ENCODE measurements at places on chromosomes 6 and 20. TPM values are rescaled to one million over a fixed set of nuclear protein-coding genes. Genes with fewer than 3 reads are reported as not detected.

The ENPP1 gene
- 8.6 TPM for total RNA-seq

The KHDRBS2 gene
- total RNA-seq: 23.9 TPM

The ZNF311 gene
- 1.4 TPM for total RNA-seq

The BPIFB1 gene
- not detected for total RNA-seq

The MYT1 gene
- not detected for total RNA-seq

The EBF4 gene
- total RNA-seq: 17.3 TPM

The UBD gene
- total RNA-seq: 2.0 TPM

The TRIM31 gene
- 56.9 TPM for total RNA-seq

DNA sequence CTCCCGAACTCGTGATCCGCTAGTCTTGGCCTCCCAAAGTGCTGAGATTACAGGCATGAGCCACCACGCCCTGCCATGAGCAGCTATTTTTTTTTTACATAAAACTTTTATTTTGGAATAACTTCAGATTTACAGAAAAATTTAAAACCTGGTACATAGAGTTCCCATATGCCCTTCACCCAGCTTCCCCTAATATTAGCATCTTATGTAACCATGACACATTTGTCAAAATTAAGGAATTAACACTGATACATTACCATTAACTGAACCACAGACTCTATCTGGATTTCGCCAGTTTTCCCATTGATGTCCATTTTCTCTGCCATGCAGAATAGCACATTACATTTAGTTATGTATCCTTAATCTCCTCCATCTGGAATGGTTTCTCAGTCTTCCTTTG lies 14.3 kb upstream of the RALGAPB start:
- no peaks in the 10 kb centered on the region for H3K36me3 ChIP-seq
- H3K27me3 ChIP-seq: no peaks in the 10 kb centered on the region
- no peak overlapping the region for H3K27ac ChIP-seq
- DNase-seq: no peak
- H3K4me1 ChIP-seq: no peaks in the 10 kb centered on the region

- H3K36me3 ChIP-seq: no peaks in the 10 kb centered on the region
- H3K27me3 ChIP-seq: no peaks in the 10 kb centered on the region
- H3K4me3 ChIP-seq: no peak overlapping the region
- DNase-seq: no peak
- no peak overlapping the region for H3K27ac ChIP-seq
- no peaks in the 10 kb centered on the region for H3K4me1 ChIP-seq
These were observed 79.4 kb downstream of the SAMD5 start for GRCh38 chr6:147587907-147588306.

DNA sequence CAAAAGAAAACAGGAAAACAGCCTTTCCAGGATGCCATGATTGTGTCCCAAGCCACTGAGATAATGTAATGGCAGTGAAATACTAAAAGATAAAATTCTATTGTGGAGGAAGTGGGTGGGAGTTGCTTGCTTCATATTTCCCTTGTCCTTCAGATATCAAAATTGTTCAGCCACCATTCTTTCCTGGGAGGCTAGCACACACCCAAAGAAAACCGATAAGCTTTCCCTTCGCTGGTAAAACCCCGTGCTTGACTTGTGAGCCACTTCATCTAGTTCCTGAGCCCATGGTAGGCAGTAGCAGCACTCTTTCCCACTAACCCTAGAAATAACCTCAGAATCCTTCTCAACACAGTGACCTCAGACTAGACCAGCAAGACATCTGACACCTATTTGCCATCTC lies 357.4 kb upstream of the PLCB4 start:
- no peaks in the 10 kb centered on the region for H3K4me1 ChIP-seq
- H3K4me3 ChIP-seq: no peak overlapping the region
- H3K27ac ChIP-seq: no peak overlapping the region
- no peaks in the 10 kb centered on the region for H3K36me3 ChIP-seq
- H3K27me3 ChIP-seq: no peaks in the 10 kb centered on the region
- DNase-seq: no peak

DNA sequence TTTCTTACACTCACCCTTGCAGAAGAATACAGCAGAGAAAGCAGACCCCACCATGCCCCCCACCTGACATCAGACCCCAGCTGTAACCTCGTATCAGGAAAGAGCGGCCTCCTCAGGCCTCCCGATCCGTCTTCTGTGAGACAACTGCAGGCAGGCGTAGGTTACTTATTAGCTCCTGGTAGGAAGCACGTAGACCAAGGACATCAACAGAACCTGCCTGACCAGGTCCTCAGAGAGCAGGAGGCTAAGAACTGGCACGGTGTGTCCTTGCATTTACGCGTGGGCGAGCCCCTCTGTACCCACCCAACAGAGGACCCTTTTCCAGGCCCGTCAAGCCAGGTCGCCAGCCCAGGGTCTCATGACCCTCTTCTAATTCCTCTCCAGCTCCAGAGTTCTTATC lies 51.0 kb downstream of the ABHD12 start:
- peaks cover 15% of the 10 kb centered on the region for H3K36me3 ChIP-seq
- H3K4me1 ChIP-seq: no peaks in the 10 kb centered on the region
- H3K27me3 ChIP-seq: no peaks in the 10 kb centered on the region
- peak; percentile 64 for DNase-seq
- peak overlapping the region; percentile 57 for H3K27ac ChIP-seq
- H3K4me3 ChIP-seq: peak overlapping the region; percentile 15

DNA sequence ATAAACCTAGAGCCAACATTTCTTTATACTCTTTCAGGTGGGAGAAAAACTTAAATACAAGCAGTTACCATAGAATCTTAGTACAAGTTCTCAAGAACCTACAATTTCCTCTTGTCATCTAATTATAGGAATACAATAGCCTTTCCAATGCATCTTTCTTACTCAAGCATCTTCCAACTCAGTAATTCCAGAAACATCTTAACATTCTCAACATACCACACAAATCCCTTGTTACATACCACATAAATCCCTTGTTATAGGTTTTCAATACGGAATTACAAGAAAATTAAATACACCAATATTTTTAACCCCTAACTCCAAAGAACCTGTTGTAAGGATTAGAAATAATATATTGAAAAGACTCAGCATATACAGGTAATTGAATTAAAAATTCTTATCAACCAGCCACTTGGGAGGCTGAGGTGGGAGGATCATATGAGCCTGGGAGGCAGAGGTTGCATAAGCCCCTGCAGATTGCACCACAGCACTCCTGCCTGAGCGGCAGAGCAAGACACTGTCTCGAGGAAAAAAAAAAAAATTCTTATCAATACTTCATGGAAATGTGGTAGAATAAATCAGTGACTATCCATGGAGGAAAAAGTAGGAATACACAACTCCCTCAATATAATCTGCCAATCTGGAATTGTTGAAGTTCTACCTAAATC lies 127.5 kb upstream of the CCDC28A start:
- no peak overlapping the region for H3K4me3 ChIP-seq
- H3K27ac ChIP-seq: no peak overlapping the region
- H3K4me1 ChIP-seq: no peaks in the 10 kb centered on the region
- DNase-seq: no peak
- H3K36me3 ChIP-seq: no peaks in the 10 kb centered on the region

DNA sequence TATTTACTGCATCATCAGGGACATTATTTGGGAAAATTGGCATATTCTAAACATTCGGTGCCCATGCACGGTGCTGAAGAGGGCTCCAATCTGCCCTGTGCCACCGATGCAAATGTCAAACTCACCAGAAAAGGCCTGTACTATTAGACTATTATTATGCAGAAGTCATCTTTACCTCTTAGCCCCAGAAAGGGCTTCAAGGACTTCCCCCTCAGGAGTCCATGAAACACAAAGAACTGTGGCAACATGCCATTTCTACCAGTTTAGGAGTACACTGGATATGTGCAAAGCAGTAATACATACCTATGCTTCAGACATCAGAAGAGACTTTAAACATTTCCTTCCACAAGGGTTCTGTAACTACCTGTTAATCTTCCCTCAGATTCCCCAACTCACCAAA lies 8.6 kb downstream of the DIDO1 start:
- no peak overlapping the region for H3K27ac ChIP-seq
- H3K27me3 ChIP-seq: no peaks in the 10 kb centered on the region
- peaks cover 49% of the 10 kb centered on the region for H3K4me1 ChIP-seq

- H3K27me3 ChIP-seq: no peaks in the 10 kb centered on the region
- peaks cover 18% of the 10 kb centered on the region for H3K36me3 ChIP-seq
- DNase-seq: peak; percentile 43
- H3K4me3 ChIP-seq: no peak overlapping the region
These were observed 180.9 kb downstream of the KIF16B start for GRCh38 chr20:16392346-16392745.

- H3K27me3 ChIP-seq: no peaks in the 10 kb centered on the region
- no peak overlapping the region for H3K4me3 ChIP-seq
- no peaks in the 10 kb centered on the region for H3K4me1 ChIP-seq
- no peak for DNase-seq
- H3K36me3 ChIP-seq: no peaks in the 10 kb centered on the region
- H3K27ac ChIP-seq: no peak overlapping the region
These were observed 392.1 kb upstream of the HSF2 start for GRCh38 chr6:122007339-122007738.

DNA sequence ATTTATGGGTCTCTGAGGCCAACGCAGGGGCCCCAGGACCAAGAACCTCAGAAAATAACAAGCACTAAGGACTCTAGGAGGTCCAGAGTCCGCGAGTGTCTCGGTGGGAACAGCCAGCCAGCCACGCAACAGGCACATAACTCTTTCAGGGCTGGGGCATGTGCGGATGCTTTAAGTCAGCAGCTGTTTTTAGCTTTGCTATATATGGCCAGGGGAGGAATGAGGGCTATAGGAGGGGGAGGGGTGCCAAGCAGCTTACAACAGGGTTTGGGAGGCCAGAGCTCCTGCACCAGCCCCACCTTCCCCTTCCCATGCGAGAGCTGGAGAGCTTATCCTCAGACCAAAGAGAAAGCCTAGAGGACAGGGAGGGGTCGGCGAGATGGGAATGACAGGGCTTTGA lies 6.2 kb downstream of the JPH2 start:
- H3K27me3 ChIP-seq: no peaks in the 10 kb centered on the region
- DNase-seq: no peak
- no peaks in the 10 kb centered on the region for H3K36me3 ChIP-seq

DNA sequence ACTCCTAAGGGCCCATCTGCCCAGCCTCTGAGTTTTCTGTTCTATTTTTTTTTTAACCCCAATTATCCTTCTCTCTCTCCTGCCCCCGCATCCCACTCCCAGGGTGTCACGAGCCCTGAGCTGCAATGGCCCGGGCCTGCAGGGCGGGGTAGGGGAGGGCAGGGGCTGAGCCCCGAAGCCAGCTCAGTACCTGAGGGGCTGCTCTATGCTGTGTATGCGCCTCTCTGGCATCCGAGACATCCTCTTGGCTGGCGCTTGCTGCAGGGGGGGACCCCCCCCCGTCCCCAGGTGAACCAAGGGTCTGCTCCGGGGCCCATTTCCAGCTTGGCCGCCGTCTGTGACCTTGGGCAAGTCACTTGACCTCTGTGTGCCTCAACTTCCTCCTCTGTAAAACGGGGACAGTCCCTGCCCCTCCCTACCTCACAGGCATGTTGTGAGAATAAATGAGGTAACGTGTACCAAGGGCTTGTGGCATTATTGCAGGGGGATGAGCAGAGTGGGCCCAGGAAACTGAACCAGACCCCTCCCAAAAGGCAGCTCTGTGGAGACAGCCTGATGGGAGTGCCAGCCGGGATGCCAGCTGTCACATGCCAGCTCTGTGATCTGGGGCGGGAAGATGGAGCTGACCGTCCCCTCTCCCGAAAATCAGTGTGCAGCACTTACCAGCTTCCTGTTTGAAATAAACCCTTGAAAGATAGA lies 13.0 kb upstream of the MYL9 start:
- no peaks in the 10 kb centered on the region for H3K4me1 ChIP-seq
- H3K27ac ChIP-seq: peak overlapping the region; percentile 45
- H3K36me3 ChIP-seq: no peaks in the 10 kb centered on the region
- no peak overlapping the region for H3K4me3 ChIP-seq
- DNase-seq: no peak

DNA sequence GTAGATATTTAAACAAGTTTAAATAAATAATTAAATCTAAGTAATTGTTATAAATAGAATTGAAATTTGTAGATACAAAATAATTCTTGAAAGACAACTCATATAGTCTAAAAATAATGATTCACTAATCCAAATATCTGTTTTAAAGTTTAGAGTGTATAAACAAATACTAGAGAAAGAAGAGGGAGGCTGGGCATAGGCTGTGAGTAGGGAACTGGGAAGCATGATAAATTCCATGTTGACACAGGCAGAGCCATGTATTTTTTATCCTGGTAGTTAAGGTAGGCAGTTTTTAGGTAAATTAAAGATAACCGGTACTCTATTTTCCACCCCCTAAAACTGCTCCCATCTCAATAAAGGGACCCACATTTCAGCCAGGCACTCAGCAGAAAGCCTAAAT lies 11.7 kb upstream of the RIN2 start:
- no peak overlapping the region for H3K27ac ChIP-seq
- H3K27me3 ChIP-seq: no peaks in the 10 kb centered on the region
- H3K36me3 ChIP-seq: no peaks in the 10 kb centered on the region
- DNase-seq: no peak
- H3K4me1 ChIP-seq: no peaks in the 10 kb centered on the region

- H3K27me3 ChIP-seq: no peaks in the 10 kb centered on the region
- H3K4me3 ChIP-seq: peak within 1 kb of the TSS; percentile 89
- DNase-seq: peak; percentile 95
- no peaks in the 10 kb centered on the region for H3K36me3 ChIP-seq
- no peaks in the 10 kb centered on the region for H3K4me1 ChIP-seq
These were observed at the start of gene TAF8 for GRCh38 chr6:42050297-42051267. TSS of gene TAF8 (plus strand) at chr6:42050524. CDS start at chr6:42050542, 18 bp downstream.

GRCh38 chr20:3242172-3242692 lies 3.2 kb upstream of the SLC4A11 start:
- H3K27ac ChIP-seq: no peak overlapping the region
- no peaks in the 10 kb centered on the region for H3K36me3 ChIP-seq
- peaks cover 14% of the 10 kb centered on the region for H3K27me3 ChIP-seq
- peaks cover 24% of the 10 kb centered on the region for H3K4me1 ChIP-seq
- no peak for DNase-seq
- no peak overlapping the region for H3K4me3 ChIP-seq

DNA sequence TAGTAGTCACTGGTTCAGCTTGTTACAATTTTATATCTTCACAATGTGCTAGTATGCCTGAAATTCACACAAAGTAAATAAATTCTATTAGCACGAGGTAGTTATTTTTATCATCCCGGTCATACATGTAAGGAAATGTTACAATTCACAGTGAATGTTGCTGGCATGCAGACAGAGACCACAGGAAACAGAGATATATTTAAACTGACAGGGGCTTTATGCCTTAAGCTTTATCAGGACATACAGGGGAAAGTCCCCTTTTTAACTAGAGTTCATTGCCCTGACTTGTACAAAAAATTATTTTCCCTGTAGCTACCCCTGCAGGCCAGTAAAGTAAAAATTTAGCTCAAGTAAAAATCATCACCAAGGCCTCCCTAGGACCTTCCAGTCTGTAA lies 712.0 kb upstream of the NRSN1 start:
- H3K27ac ChIP-seq: no peak overlapping the region
- H3K4me3 ChIP-seq: no peak overlapping the region
- no peaks in the 10 kb centered on the region for H3K4me1 ChIP-seq
- DNase-seq: no peak
- H3K36me3 ChIP-seq: no peaks in the 10 kb centered on the region
- H3K27me3 ChIP-seq: no peaks in the 10 kb centered on the region

DNA sequence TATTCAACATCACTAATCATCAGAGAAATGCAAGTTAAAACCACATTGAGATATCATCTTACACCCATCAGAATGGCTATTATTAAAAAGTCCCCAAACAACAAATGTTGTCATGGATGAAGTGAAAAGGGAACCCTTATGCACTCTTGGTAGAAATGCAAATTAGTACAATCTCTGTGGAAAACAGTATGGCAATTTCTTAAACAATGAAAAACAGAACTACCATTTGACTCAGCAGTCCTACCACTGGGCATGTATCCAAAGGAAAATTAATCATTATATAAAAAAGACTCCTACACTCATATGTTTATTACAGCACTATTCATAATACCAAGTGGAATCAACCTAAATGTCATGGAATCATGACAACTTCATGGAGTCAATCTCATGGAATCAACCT lies 611.3 kb upstream of the GJE1 start:
- H3K4me1 ChIP-seq: no peaks in the 10 kb centered on the region
- no peak for DNase-seq
- no peak overlapping the region for H3K27ac ChIP-seq
- no peak overlapping the region for H3K4me3 ChIP-seq
- H3K36me3 ChIP-seq: no peaks in the 10 kb centered on the region

All from Peyer's patch (tissue), 4 donors.